ENCODE measurements at places on chromosomes 2 and 18.

DNA sequence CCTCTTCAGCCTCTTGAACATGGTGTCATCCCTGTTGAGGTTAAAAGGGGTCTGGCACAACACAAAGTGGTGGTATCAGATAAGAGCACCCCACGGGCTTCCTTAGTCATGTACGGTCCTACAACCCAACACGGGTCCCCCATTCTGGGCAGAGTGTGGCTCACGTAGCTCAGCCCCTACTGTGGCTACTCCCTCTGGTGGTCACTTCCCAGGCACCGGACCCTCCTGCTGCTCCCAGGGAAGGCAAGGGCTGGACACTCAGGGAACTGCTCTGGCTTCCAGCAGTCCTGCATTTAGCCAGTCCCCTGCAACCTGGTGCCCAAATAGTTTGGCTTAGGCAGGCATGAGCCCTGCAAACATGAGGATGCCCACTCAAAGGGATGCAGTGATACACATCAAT lies 58.6 kb downstream of the GALNT14 start:
- no peak for DNase-seq

DNA sequence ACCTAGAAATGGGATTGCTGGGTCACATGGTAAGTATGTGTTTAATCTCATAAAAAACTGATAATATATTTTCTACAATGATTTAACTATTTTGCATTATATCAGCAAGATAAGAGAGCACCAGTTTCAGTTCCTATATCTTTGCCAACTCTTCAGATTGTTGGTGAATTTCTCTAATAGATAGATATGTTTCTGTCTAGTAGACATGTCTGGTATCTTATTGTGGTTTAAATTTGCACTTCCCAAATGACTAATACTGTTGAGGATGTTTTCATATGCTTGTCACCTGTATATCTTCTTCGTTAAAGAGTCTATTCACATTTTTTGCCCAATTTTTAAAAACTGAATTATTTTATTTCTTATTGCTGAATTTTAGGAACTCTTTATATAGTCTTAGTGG lies 113.8 kb upstream of the UXS1 start:
- no peak for DNase-seq

- no peak for DNase-seq
These were observed 53.5 kb downstream of the CDH19 start for GRCh38 chr18:66550366-66550765.

GRCh38 chr2:151102226-151102625 lies 159.4 kb downstream of the RBM43 start:
- no peak for DNase-seq

- no peak for DNase-seq
These were observed 1186.3 kb upstream of the CELF4 start for GRCh38 chr18:38751898-38752297.

DNA sequence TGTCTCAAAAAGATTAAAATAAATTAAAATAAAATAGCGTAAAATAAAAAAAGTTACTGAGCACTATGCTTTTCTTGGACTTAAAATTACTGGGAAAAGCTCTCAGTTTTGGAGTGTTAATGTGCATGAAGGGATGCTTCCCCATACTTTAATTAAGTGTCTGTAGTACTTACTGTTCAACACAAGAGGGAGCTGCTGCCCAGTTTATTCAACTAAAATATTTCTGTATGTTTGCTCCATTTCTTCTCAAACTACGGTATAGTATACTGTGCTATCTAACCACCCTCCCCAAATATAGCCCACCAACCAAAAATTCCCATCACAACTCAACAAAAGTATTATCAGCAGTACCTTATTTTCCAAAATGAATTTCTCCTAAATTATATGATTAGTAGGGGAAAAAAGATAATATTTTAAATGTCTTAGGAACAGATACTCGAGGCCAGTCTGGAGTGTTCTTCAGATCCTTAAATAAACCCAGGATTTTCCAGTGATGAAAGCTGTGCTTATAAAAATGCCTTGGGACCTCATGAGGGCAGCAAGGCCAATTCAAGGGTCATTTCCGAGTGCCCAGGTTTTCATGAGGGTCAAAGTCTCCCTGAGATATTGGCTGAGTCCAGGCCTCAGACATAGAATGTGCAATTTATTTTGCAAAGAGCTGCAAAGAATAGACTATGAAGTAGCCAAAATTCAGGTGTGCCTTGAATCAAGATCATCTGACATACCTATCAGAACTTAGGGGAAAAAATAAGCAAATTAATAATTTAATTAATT lies 64.1 kb downstream of the CHRNA1 start:
- DNase-seq: no peak

DNA sequence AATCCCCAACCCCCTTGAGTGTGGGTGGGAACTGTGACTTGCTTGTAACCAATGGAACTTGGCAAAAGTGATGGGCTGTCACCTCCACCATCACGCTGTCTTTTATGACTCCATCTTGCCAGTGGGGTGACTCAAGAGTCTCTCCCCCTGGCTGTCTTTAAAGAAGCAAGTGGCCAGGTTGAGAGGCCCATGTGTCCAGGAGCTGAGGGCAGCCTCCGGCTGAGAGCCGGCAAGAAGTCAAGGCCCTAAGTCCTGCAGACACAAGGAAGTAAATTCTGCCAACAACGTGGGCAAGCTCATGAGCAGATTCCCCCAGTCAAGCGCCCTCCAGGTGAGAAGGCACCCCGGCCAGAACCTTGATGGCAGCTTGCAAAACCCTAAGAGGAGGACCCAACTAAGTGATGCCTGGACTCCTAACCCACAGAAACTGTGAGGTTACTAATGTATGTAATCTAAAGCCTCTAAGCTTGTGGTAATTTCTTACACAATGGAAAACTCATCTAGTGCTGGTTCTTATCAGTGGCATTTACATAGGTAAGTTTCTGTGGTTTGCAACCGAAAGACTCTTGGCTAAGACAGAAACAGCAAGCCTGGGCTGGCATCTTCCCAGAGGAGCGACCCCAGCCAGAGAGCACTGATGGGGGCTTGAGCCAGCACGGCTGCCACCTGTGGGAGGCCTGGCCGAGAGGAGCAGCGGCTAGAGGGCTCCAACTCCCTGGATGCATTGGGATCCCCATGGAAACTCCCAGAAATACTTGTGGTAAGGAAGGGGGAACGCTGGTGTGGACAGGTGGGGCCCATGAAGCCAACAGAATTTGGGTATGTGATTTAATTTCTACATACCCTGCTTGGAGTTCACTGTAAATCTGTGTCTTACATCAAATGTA lies 49.3 kb downstream of the CIB4 start:
- no peak for DNase-seq

GRCh38 chr2:190911813-190912212 lies 31.2 kb downstream of the GLS start:
- no peak for DNase-seq

DNA sequence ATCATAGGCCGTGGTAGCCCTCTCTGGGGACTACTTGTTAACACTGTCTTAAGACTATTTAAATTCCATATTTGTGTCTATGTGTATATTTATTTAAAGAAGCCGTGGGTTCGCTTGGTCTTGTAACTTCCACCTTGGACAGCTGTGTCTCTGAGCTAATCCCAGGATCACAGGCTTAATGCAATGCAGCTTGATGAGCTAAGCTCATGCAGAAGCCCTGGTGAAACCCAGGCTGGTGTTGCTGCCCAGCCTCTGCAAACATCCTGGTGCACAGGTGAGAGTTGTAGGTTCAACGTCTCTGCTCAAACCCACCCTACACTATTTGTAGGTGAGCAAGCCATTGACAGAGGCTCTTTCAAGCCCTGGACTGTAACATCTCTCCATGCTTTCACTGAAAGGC lies 211.8 kb downstream of the FAM210A start:
- no peak for DNase-seq

- DNase-seq: no peak
These were observed 968.0 kb upstream of the FAM98A start for GRCh38 chr2:34567128-34567527.

DNA sequence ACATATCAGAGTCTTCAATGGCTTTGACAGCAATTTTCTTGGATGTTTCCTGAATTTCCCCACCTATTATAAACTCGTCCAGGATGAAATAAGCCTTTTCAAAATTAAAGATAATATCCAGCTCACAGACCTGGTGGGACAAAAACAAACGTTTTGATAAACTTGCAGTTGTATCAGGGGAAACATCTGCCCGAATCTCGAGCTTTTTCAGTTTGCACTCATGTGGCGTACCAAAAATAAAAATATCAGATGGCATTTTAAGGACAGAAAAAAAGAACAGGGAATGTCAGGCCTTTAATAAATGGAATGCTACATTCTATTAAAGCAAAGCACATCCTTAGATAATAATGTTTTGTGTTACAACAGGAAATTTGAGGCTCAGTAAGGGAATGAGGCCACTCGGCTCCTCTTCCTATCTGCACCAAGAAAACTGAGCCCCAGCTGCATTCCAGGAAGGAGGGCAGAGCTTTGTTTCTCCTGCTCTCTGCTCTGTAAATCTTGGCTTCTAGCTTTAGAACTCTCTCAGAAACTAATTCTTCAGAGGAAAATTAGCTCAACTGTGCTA lies 72.1 kb downstream of the AP1S3 start:
- DNase-seq: no peak

DNA sequence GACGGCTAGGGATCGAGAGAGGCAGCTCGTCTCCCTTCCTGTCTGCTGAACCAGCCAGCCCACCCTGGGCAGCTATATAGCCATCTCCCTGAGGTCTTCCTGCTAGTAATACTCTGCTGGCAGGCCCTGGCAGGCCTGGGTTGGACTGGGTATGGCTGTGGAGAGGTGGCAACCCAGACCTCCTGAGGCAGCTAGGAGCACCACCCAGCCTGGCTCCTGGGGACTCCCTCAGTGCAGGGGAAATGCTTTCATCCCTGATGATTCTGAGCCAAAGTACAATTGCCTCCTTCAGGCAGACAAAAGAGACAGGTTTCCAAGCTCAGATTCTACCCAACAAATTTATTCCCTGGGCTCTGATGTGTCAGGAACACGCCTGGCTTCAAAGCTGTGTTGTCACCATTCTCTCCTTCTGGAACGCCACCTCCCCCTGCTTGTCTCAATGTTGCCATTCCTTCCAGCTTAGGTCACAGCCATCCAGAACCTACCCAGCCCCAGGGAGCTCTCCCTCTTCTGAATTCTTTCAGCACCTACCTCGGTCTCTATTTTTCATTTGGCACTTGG lies 4.7 kb upstream of the DNAJB2 start:
- DNase-seq: peak; percentile 96

DNA sequence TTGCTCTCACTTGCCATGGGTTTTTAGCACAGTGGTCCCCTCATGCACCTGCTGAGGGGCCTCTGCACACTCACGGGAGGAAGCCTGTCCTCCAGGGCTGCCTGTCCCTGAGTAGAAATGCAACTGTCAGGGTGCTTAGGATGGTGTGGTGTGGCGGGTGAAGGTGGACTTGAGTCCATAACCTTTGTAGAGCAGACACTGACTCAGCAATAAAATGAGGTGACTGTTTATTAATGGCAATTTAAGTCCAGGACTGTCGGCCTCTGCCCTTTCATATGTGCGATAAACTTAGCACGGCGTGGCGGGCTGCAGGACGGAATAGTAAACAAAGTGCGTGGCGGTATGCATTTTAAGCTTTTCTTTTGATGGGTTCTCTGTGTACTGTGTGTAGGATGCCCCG lies 188.2 kb downstream of the LDLRAD4 start:
- no peak for DNase-seq

- no peak for DNase-seq
These were observed 86.3 kb upstream of the NPAS2 start for GRCh38 chr2:100733391-100734187.

GRCh38 chr2:241991299-241991698 lies 121.8 kb downstream of the RTP5 start:
- DNase-seq: no peak

- no peak for DNase-seq
These were observed 765 bp upstream of the ID2 start for GRCh38 chr2:8680822-8681760.

DNA sequence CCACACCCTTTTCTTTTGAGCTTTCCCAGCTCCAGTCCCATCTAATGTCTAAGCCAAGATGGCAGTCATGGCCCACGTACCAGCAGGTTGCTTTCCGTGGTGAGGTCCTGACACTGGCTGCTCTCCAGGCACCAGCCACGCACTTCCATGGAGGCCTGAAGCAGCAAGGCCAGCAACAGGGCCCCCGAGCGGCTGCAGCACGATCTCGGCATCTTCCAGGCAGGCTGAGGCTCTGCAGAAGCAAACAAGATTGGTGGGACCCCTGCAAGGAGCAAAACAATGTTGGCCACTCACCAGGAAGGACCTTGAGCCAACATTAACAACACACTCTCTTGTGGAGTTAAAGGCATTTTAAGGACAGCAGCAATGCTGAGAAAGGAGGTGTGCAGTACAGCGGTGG lies 3.8 kb downstream of the POMC start:
- DNase-seq: no peak

DNA sequence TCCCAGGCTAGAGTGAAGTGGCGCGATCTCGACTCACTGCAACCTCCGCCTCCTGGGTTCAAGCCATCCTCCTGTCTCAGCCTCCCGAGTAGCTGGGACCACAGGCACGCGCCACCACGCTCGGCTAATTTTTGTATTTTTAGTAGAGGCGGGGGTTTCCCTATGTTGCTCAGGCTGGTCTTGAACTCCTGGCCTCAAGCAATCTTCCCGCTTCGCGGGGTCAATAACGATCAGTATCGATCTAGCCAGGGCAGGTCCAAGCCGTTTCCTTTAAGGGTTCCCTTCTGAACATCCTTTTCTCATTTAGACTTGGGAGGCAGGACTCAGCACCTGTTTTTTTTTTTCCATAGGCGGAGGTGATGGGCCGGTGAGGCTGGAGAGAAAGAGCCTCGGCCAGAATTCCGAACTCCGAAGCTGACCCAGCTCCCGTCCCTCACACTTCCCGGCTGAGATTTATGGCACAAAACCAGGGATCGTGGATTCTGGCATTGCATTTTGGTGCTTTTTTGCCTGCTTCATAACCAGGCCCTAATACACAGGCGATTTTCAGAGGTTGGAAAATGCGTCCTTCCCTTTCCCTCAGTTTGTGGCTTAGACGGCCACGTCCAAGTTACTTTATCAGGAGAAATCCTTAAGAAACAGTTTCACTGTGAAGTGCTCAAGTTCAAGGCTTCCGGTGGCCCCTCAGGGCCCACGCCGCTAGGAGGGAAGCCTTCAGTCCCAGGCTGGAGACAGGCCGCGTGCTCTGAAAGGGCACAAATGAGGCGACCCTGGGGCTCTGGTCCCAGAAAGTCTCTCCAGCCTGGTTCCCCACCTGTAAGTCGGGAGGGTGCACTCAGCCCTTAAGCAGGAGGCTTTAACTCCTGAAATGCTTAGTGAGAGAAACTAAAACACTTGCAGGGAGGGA lies 998 bp upstream of the SLC66A3 start:
- no peak for DNase-seq

DNA sequence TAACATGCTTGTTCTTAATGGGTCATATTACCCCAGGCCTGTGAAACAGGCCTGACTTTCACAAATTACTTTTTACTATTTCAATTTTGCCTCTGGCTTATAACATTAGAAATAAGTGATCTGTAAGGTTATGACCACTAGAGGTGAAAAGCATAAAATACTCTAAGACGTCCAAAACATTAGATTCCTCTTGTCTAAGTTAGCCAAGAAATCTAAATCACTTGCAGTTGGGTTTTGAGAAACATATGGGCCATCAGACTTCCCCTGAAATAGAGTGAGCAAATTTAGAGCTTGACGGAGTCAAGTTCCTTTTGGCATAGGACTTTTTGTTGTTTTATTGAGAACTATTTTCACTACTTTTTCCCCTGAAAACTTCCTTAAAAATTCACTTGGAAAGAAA lies 32.7 kb upstream of the RIT2 start:
- DNase-seq: no peak
